ENCODE measurements at places on chromosomes 12 and 14. TPM values are rescaled to one million over a fixed set of nuclear protein-coding genes. Genes with fewer than 3 reads are reported as not detected.

- H3K36me3 ChIP-seq = no peaks in the 10 kb centered on the region
- no peak overlapping the region for H3K4me3 ChIP-seq
- no peaks in the 10 kb centered on the region for H3K27me3 ChIP-seq
- no peak overlapping the region for H3K27ac ChIP-seq
- DNase-seq = no peak
These were observed 776.8 kb downstream of the NRXN3 start for GRCh38 chr14:78946949-78947348.

Gene CLEC4D
- not detected for total RNA-seq

Gene FOXM1
- total RNA-seq = not detected

DNA sequence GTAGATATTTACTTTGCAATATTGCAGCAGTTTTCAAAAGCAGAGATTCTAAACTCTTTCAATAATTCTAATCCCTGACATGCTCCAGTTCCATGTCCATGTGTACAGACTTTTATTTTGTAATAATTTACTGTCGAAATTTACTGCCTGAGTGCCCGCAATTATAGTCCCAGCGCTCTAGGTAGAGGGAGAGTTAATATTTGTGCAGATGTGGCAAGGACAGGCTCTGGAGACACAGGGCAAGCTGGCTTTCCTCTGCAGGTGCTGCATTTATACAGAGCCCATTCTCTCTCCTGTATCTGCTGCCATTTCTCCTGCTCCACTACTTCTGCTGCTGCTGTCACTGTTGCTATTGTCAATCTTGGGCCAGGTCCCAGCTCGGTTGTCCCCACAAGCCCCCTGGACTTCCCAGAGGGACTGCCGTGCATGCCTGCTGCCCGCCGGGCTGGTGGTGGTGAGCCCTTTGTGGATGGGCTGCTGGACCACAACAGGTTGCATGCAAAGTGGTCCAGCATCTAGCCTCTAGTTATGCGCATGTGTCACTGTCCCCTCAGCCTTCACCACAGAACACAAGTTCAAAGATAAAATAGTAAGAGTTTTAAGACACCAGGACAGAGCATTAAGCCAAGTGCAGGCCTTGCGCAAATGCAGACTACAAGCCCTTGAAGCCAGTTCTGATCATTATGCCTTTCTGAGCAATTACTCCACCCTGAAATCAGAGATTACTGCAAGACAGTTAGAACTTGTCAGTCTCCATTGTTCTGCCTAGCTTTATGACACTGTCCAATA is 40.8 kb upstream of the CSRP2 start:
- H3K4me1 ChIP-seq = peaks cover 64% of the 10 kb centered on the region
- H3K4me3 ChIP-seq = no peak overlapping the region
- H3K27me3 ChIP-seq = no peaks in the 10 kb centered on the region
- H3K27ac ChIP-seq = peak overlapping the region; percentile 79
- H3K36me3 ChIP-seq = no peaks in the 10 kb centered on the region

- H3K27ac ChIP-seq = peak overlapping the region; percentile 95
- no peak for DNase-seq
- H3K27me3 ChIP-seq = no peaks in the 10 kb centered on the region
- H3K4me3 ChIP-seq = peak overlapping the region; percentile 94
- no peaks in the 10 kb centered on the region for H3K36me3 ChIP-seq
These were observed 1.1 kb upstream of the HOMEZ start for GRCh38 chr14:23286902-23287479.

DNA sequence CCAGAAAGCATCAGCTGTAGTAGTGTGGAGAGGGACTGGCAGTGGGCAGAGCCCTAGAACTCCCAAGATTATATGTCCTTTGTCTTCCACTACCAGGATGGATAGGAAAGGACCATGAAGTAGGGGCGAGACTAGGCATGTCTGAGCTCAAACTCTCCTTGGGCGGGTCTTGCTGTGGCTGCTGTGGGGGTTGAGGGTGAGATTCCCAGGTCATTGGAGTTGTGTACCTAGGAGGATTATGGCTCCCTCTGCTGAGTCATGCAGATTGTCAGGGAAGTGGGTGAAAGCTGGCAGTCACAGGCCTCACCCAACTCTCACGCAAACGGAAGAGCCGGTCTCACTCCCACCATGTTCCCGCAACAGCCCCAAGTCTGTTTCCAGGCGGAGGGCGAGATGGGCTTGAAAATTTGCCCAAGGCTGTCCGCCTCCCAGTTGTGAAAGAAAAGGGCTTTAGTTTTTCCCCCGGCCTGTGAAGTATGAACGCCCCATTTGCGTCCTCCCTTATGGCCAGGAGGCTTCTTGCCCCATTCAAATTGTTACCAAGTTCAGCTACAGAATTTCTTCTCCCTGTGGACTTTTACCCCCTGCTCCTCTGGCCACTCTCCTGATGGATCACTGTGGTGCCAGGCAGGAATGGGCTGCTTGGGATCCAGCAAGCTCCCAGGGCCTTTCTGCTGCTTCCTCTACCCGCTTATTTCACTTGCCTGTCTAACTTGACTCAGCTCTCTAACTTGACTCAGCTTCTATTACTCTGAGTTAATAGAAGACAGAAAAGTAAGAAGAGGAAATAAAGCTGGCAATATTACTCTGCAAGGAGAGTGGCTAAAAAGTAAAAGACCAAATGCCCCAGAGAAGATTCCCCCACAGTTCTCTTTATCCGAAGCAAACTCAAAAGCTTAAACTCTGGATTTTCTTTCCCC is 159.3 kb downstream of the SLC2A13 start:
- DNase-seq = no peak
- H3K27me3 ChIP-seq = no peaks in the 10 kb centered on the region
- no peaks in the 10 kb centered on the region for H3K4me1 ChIP-seq
- H3K4me3 ChIP-seq = no peak overlapping the region
- H3K27ac ChIP-seq = no peak overlapping the region

Gene ADAMTS20
- total RNA-seq = not detected

Gene POU6F1
- 14.5 TPM for total RNA-seq

DNA sequence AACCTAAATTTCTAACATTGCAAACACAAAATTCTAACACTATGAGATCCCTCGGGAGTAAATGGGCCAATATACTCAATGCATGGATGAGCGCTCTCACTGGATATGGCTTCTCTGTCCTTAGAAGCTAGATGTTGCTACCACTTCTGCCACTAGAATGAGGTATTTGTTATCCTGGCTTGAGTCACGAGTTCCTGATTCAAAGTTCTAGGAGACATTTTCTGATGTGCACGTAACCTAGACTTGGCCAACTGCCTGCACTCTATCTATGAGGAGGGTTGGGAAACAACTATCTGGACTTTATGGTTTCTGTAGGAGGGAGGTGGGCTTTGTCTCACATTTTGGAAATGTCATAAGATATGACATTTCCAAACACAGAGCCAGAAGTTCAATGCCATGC is 37.6 kb downstream of the FERMT2 start:
- H3K36me3 ChIP-seq = peaks cover 7% of the 10 kb centered on the region
- H3K4me1 ChIP-seq = peaks cover 42% of the 10 kb centered on the region

GRCh38 chr14:52485350-52485960 is 66.8 kb downstream of the TXNDC16 start:
- no peak for DNase-seq
- H3K4me1 ChIP-seq = no peaks in the 10 kb centered on the region
- no peak overlapping the region for H3K27ac ChIP-seq

Gene OR4Q3
- total RNA-seq = not detected

DNA sequence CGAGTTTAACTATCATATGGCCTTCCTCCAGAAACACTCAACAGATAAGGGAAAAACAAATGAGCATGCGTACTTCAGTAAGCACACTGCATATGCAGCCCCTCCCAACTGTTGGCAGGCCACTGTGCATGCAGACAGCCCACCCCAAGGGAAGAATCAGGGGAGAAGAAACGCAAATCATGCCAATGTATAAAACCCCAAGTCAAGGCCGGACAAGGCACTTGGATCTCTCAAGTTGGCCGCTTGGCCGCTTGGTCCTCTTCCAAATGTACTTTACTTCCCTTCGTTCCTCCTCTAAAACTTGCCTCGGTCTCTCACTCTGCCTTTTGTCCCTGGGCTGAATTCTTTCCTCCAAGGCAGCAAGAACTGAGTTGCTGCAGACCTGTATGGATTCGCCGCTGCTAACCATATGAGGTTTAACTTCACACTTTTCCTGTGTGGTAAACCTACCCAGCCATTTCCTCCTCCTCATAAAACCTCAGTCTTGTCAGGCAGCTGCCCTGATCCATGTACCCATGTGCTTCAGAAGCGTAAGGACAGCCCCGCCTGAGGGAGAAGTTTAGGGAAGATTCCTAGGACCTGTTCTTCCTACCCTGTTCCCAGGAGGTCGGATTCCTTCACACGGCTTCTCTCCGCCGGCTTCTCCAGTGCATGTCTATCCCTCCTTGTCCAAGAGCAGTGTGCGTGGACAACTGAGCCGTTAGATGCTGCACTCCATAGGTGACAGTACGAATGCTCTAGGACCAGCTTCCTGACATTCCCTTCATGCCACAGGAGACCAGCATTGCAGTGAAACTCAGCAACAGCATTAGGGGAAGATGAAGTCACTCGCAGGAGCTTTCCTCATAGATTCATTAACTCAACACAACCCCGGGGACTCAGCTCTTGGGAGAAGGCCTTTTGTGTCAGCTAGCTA is 188.0 kb downstream of the MON2 start:
- no peak for DNase-seq
- no peak overlapping the region for H3K4me3 ChIP-seq
- H3K4me1 ChIP-seq = peaks cover 9% of the 10 kb centered on the region
- no peak overlapping the region for H3K27ac ChIP-seq
- H3K27me3 ChIP-seq = no peaks in the 10 kb centered on the region
